Muscle of arm (tissue), 14 donors: ENCODE measurements at places on chromosomes 16 and 17. TPM values are rescaled to one million over a fixed set of nuclear protein-coding genes. Genes with fewer than 3 reads are reported as not detected.

Gene SPATA22
- polyA plus RNA-seq, result not detected

Gene C17orf113
- 0.99 TPM for polyA plus RNA-seq

Gene CCDC92B
- 0.14 TPM for polyA plus RNA-seq

Gene SLFN12L
- polyA plus RNA-seq, result not detected

Gene DCXR
- polyA plus RNA-seq, result 34.1 TPM

DNA sequence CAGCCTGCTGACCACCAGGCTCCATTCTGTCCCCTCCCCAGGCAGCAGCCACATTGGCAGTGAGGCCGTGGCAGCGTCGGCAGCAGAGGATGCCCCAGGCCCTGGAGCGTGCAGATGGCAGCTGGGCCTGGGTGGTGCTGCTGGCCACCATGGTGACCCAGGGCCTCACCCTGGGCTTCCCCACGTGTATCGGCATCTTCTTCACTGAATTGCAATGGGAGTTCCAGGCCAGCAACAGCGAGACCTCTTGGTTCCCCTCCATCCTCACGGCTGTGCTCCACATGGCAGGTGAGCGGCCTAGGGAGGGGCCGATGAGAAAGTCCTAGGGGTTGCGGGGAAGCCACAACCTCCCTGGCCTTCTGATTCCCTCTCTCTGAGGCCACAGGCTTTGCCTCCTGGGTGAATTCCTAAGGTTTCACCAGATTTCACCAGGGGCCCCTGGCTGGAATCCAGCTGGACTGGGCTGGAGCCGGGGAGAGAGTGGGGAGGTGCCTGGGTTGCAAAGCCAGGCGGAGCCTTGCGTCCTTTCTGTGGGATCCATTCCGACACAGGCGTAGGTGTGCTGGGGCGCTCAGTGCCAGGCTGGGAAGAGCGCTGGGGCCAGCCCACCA lies 5.9 kb downstream of the SLC16A5 start:
- no peak for DNase-seq

DNA sequence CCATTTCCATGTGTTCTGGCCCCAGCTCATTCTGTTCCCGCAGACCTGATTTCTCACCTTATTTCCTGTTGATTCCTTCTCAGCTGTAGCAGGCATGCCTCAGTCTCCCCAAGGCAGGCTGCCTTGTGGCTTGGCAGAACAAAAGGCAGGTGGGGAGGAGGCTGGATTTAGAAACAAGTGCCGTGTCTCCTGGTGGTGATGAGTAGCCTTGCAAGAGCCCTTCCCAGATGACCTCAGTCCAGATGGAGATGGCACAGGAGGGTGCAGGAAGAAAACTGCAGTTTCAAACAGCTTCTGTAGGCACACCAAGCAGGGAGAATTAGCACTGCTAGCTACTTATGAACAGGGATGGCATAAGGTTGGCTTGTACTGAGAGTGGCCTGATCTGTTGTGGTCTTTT lies 64.6 kb downstream of the ARHGAP44 start:
- DNase-seq, result no peak

GRCh38 chr17:65780111-65780510 lies 218.7 kb upstream of the AXIN2 start:
- no peak for DNase-seq

DNA sequence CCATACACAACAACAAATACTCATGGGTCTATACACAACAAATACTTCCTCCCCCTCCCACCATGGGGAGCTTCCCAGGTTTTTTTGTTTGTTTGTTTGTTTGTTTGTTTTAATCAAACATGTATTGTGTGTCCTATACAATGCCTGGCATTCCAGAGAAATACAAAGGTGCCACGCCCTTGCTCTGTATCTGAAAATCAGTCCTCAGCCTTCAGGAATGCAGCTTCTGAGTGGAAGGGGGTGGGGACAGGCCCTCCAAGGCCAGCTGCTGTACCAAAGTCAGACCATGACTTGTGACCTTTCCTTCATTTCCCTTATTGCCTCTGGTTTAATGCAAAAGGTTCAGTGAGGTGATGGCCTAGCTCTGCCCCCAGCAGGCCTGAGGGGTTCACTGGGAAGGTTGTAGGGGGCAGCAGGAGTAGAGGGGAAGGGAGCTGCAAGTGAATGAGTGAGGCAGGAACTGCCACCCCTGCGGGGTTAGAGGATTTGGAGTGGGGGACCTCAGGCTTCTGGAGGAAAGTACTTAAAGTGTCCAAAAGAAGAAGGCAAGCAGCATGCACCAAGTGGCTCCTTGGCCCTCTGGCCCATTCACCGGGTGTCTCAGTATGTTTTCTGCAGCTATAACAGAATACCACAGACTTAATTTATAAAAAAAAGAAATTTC lies 105.2 kb downstream of the CLEC16A start:
- DNase-seq, result no peak

DNA sequence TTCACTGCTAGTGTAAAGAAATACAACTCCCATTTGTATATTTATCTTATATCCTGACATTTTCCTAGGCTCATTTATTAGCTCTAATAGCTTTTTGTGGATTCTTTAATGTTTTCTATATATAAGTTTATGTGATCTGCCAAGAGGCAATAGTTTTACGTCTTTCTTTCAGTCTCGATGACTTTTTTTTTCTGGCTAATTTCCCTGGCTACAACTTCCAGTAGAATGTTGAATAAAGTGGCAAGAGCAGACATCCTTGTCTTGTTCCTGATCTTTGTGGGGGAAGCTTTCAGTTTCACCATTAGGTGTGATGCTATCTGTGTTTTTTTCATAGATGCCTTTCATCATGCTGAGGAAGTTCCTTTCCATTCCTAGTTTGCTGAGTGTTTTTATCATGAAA lies 43.9 kb upstream of the ABCA3 start:
- DNase-seq, result no peak

DNA sequence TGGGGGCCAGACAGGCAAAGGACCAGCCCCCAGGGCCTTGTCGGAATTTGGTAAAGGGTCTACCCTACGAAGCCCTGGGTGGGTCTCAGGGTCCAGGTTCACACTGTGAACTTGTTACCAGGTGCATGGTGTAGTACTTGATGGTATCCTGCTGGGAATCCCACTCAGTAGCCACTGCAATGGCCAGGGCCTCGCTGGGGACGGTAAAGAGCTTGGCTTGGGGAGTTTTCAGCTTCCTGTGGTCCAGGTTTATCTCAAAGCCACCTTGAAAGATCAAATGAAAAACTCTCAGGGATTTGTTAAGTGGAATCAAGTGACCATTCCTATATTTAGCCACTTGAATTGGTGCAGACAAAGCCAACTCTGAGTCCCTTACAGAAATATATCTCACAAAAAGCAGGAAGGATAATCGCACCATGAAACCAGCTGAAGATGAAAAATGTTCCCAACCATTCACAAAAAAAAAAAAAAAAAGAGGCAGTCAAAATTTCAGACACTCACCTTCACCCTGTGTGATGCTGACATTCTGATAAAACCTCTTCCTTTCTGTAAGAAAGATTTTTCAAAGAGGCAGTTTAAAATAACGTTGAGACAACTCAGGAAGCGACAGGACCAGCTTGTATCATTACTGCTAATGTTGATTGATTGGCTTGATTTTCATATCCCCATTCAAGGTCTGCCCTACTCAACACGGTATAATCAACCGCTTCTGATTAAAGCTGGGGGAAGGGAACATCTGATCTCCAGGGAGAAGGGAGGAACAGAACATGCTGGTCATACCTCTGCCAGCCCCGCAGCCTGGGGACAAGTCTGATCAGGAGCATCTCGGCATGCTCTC lies 10.6 kb downstream of the ATPAF2 start:
- DNase-seq, result no peak
